ENCODE measurements at places on chromosomes 12 and 14.

DNA sequence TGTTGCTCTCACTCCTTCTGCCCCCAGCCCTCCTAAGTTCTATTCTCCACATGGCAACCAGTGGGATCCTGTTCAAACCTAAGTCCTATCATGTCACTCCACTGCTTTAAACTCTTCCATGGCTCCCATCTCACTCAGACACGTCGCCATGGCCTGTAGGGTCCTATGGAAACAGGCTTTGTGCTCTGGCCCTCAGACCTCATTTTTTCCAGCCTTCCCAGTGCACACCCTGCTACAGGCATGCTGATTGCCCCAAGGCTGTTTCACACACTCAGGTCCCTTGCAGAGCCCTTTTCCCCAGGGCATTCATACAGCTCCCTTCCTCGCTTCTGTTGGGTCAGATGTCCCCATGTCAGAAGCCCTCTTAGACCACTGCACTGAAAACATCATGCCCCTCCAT lies 11.2 kb upstream of the MED13L start:
- no peak for DNase-seq

- no peak for DNase-seq
These were observed 20.7 kb downstream of the VTI1B start for GRCh38 chr14:67653651-67654280.

- no peak for DNase-seq
These were observed 1.4 kb downstream of the DACT1 start for GRCh38 chr14:58639198-58639565.

DNA sequence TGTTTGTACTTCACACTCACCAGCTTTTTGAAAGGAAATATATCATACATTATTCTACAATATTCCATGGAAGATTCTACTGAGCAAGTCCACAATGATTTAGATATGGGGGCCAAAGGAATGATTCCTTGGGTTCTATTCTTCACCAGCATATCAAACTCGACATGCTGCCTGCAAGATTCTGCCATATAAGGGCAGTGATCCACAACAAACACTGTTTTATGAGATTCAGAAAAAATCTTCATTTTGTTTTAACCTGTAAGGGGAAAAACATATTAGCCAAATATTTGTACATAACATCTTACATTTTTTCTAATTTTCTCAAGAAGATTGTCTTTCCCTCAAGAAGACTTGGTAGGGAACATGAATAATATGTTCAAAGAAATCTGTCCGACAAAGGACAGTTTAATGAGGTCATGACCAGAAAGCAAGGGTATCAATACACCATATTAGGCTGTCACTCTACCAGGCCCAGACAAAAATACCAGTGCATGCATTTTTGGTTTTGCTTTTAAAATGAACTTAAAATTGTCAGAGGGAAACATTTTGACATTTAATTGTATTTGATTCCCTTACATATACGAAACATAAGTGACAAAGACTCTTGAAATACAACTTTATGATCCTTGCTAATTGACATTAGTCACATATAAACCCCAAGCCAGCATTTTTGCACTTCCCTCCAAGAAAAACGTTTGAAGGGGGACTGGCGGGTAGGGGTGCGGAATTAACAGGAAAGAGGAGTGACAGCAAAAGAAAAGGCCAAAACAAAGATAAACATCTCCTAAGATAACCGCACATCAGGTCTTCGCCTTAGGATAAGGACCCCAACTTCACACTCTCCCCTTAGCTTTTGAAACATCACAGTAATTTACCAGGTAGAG lies 980 bp downstream of the INTS13 start:
- DNase-seq: no peak

DNA sequence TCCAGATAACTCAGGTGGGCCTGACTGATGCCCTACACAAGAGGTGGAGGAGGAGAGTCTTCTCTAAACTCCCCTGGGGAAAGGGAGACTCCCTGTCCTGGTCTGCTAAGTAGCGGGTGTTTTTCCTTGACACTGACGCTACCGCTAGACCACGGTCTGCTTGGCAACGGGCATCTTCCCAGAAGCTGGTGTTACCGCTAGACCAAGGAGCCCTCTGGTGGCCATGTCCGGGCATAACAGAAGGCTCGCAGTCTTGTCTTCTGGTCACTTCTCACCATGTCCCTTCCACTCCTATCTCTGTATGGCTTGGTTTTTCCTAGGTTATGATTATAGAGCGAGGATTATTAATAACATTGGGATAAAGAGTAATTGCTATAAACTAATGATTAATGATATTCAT lies 965.5 kb downstream of the TMEM121 start:
- DNase-seq: no peak

DNA sequence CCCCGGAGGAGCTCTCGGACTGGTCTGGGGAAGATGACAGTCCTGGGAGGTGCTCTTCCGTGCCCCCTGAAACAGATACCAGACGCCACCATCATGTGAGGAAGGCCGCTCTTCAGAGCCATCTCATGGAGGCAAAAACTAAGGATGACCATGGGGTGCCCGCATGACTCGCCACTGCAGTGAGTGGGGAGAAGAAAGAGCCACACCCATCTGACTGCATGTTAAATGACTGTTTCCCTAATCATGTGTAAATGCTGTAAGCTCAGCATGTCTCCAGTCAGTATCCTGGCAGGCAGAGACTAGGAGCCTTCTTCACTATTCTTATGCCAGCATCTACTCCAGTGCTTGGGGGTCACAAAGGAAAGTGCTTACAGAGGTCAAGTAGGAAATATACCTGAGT lies 4.0 kb downstream of the STON2 start:
- no peak for DNase-seq

GRCh38 chr14:72600551-72601330 lies 293.2 kb downstream of the DPF3 start:
- DNase-seq: no peak

- peak; percentile 62 for DNase-seq
These were observed 40.6 kb downstream of the SLC15A4 start for GRCh38 chr12:128783129-128783574.

Measured in GM10248 (cell line).